ENCODE measurements at places on chromosomes 7 and 10.

DNA sequence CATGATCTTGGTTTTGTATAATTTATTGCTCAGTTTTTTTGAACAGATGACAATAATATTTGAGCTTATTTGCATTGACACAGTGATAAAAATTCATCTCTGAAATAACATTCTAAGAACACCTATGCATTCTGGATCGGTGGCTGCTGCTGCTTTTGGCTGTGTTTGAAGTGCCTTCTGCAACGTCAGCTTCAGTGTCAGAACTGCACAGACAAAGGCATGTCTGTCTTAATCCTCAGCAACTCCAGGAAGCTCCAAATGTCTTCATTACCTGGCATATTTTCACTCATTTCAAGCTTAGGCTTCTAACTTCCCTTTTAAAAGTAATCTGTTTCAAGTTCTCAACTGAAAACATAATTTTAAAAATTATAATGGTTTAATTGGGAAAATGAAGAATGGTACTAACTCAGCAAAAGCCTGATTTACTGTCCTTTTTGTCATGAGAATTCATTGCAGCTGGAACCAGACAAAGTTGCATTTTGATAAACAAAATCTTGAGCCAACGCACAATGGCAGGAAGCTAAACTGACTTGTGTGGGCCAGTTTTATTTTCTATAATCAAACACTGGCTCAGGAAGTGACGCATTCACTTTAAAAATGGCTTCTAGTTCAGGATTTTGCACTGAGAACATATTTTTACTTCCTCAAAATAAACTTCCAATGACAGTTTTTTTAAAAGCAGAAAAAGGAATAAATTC, 38.7 kb downstream of the NPS start:
- DNase-seq: no peak

- no peak for DNase-seq
Measured at GRCh38 chr10:52454491-52454890, 140.4 kb downstream of the DKK1 start.

GRCh38 chr7:117012696-117013095, 59.4 kb downstream of the ST7 start:
- no peak for DNase-seq

- peak; percentile 65 for DNase-seq
Measured at GRCh38 chr10:71921324-71922027, 42.7 kb upstream of the CHST3 start.

GRCh38 chr7:155216475-155217272, 81.0 kb upstream of the INSIG1 start:
- DNase-seq: no peak

DNA sequence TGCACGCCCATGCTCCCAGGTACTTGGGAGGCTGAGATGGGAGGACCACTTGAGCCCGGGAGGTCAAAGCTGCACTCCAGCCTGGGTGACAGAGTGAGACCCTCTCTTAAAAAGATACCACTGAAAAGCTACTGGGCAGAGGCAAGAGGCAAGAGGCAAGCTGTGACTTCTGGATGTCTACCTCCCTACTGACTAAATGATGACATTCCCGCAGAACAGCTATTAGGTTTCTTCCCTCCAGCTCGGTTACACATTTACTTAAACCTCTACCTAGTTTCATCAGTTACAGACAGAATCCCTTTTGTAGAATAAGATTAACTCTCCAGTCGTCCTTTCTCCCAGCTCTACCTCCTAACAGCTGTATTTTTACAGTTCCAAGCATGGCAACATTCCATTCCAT, 21.2 kb downstream of the RHEB start:
- no peak for DNase-seq

DNA sequence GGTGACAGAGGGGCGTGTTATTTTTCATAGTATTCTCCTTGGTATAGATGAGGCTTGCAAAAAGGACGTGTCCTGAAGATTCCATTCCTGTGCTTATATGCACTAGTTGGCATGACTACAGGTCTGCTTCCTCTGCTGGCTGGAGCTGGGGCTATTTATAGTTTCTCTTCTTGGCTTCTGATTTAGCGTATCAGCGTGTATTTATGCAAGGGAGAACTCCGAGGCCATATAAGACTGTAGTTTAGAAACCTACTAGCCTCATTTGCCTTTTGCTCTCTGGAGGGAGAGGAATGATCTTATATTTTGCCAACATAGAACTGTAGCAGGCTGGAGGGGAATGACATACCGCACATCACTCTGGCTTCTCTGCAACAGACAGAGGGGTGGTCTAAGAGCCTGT, 39.7 kb downstream of the CACNB2 start:
- DNase-seq: no peak

- no peak for DNase-seq
Measured at GRCh38 chr7:149686011-149686410, 87.4 kb downstream of the ZNF467 start.

DNA sequence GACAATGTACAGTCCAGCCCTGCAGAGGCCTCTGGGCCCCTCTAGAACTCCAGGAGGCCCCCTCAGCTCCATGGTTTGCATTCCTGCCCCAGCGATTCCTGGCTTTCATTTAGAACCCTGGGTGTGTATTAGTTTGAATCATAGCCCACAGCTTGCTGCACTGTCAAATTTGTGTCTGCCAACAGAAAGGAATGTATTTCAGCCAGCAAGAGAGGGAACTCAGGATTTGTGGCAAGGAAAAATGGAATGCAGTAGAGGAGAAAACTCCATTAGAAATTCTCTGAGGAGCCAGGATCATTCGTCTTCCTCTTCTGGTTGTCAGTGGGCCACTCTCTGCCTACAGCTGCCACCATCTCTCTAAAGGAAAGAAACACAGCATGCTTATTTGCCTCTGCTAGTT, 27.9 kb upstream of the WDR11 start:
- DNase-seq: no peak

DNA sequence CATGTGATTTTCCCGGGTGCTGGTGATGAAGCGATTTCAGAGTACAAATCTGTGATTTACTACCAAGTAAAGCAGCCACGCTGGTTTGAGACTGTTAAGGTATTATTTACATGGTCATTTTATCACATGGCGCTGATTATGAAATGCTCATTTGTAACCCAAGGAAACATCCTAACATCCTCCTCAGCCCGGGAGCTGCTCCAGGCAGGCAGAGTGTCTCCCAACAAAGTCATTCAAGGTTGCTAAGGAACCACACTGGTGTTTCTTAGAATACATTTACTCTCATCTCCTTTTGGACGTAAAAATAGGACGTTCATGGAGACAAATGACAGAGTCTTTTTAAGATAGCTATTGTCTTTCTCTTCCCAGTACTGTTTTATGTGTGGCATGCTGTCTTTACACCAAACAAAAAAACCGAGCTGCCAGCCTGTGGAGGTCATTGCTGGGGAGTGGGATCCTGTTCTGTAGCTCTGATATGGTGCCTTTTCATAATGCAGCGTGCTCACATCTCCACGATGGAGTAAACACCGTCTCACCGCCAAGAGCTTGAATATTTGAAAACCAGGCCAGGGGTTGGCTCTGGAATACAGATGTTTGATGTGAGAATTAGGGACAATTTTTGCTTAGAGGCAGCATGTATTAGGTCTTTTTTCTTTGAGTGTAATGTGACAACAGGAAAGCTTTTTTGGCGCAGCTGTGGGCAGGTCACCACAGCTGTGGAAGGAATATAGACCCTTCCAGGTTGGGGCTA, 119.6 kb downstream of the DOCK1 start:
- no peak for DNase-seq

- no peak for DNase-seq
Measured at GRCh38 chr10:106987362-106987761, 177.1 kb downstream of the SORCS1 start.

GRCh38 chr7:119392-120163, 72.8 kb upstream of the FAM20C start:
- peak; percentile 68 for DNase-seq

GRCh38 chr10:19611775-19612174, 204.5 kb upstream of the PLXDC2 start:
- no peak for DNase-seq
